ENCODE measurements at places on chromosomes 2 and 18.

DNA sequence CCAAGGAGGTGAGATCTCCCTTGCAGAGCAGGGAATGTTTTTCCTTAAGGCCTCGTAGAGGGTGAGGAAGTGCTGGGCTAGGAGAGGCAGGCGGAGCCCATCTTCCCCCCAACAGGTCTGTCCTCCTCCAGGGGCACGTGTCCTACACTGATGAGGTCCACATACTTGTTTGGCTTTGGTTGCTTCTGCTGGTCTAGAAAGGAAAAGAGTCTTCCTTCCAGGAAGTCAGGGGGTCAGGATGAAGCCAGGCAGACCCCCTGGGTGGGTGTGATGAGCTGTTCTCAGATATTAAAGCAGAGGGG lies 6.0 kb downstream of the SH3BP4 start:
- no peak for DNase-seq

- no peak for DNase-seq
Observed at GRCh38 chr2:114518738-114519137, 76.3 kb downstream of the DPP10 start.

DNA sequence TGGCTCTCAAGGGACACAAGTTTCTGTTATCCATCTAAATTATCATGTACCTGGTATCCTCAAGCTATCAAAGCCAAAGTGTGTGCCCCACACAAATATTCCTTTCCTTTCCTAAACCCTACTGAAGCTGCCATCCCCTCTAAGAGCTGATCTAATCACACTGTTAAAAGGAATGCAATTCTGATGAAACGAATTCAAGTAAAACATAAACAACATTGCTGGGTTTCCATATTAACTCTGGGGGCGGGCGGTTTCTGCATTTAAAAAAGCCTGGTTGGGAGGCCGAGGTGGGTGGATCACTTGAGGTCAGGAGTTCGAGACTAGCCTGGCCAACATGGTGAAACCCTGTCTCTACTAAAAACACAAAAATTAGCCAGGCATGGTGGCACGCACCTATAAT lies 41.9 kb upstream of the PCBP1 start:
- no peak for DNase-seq

DNA sequence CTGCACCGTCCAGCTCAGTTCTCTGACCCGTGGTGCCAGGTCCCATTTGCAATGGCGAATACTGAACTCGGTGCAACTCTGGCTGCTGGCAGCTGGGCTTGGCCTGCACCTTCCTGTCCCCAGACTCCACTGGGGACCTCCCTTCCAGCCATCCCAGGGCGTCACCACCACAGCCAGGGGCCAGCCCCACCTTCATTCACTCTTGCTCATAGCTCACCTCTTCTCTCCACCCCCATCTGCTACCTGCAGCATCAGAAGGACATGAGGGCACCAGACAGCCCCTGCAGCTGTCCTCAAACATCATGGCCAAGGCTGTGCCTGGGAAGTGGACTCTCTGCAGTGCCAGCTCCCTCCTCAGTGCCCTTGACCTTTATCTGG lies 16.2 kb upstream of the ALPI start:
- DNase-seq, result no peak

DNA sequence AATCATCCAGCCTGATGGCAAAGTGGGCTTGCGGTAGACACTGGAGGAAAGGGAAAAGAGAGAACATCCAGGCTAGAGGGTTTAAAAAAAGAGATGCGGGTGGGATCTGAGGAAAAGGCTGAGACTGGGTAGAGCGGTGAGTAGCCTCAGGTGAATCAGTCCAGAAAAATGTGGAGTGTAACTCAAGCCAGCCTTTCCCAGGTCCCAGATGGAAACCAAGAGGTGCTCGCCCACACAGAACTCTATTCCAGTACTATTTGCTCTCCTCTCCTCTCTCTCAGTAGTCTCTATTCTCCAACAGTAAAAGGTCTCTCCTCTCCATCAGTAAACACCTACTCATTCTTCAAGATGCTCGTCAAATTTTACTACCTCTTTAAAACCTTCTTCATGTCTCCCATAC lies 38.3 kb upstream of the NRP2 start:
- no peak for DNase-seq

DNA sequence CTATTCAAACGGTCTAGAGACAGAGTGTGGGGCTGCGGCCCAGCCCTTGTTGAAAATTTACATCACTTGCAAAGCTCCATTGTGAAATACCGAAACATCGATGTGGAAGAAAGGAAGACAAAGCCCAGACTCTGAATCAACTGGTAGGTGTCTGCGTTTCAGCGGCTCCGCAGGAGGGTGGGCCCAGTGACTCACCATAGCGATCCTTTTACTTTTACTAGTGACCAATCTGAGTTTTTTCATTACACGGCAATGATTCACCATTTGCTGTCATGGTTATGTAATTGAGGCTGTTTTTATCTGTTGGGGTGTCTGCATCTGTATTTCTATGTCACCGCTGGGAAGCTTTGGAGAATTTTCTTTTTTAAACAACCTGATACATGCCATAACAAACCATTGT lies 66.6 kb upstream of the ODC1 start:
- no peak for DNase-seq

- no peak for DNase-seq
Observed at GRCh38 chr2:159129269-159129668, 157.2 kb downstream of the WDSUB1 start.

- DNase-seq, result no peak
Observed at GRCh38 chr18:755506-755905, 43.1 kb upstream of the ENOSF1 start.

GRCh38 chr2:204261846-204262245 lies 283.4 kb upstream of the PARD3B start:
- no peak for DNase-seq

DNA sequence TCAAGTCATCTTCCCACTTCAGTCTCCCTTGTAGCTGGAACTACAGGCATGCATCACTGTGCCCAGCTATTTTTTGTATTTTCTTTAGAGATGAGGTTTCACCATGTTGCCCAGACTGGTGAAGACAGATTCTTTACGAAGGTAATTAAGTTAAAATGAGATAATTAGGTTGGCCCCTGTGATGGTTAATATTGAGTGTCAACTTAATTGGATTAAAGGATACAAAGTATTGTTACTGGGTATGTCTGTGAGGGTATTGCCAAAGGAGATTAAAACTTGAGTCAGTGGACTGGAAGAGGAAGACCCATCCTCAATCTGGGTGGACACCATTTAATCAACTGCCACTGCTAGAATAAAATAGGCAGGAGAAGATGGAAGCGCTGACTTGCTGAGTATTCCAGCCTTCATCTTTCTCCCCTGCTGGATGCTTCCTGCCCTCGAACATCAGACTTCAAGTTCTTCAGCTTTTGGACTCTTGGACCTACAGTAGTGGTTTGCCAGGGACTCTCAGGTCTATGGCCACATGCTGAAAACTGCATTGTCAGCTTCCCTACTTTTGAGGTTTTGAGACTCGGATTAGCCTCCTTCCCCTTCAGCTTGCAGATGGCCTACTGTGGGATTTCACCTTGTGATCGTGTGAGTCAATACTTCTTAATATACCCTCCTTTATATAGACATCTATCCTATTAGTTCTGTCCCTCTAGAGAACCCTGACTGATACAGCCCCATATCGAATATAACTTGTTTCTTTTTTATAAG lies 269.1 kb downstream of the TMX3 start:
- DNase-seq, result no peak

DNA sequence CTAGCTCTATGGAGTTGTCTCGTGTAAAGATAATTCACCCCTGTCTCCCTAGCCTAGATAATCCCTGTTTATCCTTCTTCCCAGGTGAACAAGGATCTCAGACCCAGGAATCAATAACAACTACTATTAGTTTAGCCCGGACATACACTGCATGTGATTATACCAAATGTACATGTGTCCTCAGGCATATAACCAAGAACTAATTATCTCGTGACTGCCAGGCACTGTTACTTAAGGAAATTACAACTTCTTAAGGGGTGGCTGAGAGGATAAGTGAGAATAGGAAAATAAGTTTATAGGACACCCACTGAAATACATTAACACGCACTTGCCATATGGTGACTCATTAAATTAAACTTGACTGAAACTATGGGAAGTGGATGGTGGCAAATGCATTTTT lies 126.6 kb downstream of the CNTNAP5 start:
- no peak for DNase-seq

DNA sequence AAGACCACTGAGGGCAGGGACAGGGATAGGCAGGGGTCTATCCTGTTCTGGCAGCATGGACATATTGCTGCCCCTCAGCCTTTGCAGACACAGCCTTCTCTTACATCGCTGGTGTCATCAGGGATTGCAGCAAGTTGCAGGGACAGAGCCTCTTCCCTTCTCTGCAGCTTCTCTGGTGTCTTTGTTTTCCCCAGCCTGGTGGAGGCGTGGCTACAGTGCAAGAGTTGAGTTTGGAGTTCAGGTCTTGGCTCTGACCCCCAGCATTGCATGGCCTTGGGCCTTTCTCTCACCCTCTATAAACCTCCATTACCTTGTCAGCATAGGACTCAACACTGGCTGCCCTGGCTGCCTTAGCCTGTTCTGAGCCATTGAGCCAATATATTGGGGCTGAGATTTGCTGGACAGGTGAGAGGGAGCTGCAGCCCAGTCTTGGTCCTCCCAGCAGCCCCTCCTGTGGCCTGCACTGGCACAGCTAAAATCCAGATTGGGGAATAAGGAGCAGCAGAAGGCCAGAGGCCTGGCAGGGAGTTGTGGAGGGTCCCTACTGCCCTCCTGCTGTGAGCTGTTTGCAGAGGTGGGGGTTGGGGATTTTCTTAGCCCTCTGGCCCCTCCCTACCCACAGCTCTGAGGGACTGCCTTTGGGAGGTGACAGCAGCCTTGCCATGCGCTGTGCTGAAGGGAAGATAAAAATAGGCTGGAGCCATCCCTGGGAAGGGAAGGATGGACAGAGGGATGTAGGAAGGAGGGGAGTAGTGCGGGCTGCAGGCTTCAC lies 22.8 kb downstream of the EHD3 start:
- DNase-seq, result no peak

GRCh38 chr18:67145586-67146292 lies 370.8 kb downstream of the DSEL start:
- DNase-seq, result no peak

DNA sequence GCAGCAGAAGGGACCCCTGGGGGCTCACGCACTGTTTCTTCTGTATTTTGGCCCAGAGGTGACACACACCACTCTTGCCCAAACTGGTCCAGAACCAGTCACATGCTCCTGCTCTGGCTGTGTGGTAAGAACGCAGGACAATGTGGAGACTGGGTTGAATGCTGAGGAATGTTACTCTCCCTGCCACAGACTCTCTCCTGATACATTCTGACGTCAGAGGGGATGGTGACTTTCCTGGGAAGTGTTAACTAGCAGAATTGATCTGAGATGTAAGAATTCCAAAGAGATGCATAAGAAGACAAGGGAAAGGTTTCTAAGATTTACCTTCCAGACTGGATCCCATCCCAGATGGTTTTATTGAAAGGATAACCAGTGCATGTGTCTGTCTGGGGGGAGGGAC lies 100.8 kb downstream of the ASB1 start:
- no peak for DNase-seq

GRCh38 chr2:206084870-206085741 lies 868 bp downstream of the INO80D start:
- DNase-seq, result no peak

DNA sequence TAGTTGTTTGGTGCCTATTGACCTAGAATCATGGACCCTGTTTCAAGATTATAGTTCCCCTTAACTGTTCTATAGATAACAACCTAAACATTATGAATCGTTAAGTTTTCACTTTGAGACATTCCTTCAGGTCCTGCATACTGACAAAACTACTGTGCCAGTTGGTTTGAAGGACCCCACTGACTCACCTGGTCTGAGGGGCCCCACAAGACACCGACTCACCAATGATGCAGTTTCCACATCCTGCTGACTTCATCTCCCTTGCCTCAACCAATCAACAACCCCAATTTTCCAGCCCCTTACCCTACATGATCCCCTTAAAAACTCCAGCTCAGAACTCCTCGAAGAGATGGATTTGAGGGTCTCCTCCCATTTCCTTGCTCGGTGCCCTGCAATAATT lies 89.6 kb upstream of the CCDC141 start:
- DNase-seq, result no peak

DNA sequence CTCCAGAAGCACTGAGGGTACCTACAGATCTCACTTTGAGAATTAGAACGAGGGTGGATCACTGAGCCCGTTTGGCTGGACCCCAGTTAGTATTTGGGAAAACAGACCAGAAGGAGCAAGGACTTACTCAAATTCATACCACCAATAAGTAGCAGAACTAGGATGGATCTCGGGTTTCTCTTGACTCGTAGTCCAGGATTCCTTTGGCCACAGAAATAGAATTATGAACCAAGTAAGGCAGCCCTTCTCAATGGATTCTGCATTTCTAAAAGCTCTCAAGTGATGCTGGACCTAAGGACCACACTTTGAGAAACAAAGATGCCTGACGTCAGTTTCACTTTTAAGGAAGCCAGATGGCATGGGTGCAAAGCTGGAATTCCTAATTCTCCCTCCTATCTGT lies 153.0 kb downstream of the KLHL29 start:
- DNase-seq, result no peak

- no peak for DNase-seq
Observed at GRCh38 chr2:168687314-168687713, 115.1 kb upstream of the NOSTRIN start.

GRCh38 chr2:113854208-113854607 lies 35.7 kb upstream of the ACTR3 start:
- no peak for DNase-seq

DNA sequence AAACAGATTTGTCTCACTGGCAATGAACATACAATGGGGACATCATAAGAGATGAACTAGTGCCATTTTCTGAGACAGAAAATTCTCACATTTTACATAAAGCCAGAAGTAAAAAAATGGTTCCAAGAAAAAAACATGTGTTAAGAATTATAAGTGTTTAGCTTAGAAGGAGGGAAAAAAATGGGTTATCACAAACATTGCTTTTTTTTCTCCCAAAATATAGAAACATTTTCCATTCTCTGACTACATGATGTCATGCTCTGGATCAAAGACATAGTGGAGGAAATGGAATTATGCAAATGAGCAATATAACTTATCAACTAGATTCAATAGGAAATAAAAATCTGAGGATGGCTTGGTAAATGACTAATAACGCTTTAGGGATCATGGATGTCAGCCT lies 49.8 kb downstream of the SPATS2L start:
- DNase-seq, result no peak

- DNase-seq, result no peak
Observed at GRCh38 chr2:42025151-42025582, 22.7 kb upstream of the PKDCC start.

- no peak for DNase-seq
Observed at GRCh38 chr2:15652801-15653200, 61.1 kb downstream of the DDX1 start.

GRCh38 chr2:236661061-236661761 lies 91.6 kb downstream of the ACKR3 start:
- no peak for DNase-seq

DNA sequence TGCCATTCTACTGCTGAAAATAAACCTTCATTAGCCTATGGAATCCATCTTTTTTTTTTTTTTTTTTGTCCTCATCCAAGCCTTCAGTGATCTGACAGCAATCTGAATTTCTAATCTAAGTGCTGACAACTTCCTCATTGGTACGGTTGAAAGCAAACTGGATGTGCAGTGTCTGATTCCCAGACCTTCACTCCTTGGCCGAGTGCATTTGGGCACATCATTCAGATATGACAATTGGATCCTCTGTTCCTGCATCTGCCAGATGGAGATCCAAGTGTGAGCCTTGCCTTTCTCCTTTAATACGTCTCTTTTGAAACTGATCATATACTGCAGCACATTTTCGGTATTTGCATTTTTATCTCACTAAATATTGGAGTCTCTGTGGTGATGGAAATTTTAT lies 713.1 kb downstream of the DCDC2C start:
- no peak for DNase-seq

Measured in cortex of kidney (tissue), 1 donor.